ENCODE measurements at places on chromosomes 16 and 17. TPM values are rescaled to one million over a fixed set of nuclear protein-coding genes. Genes with fewer than 3 reads are reported as not detected.

GRCh38 chr17:61453566-61454380 lies 1.6 kb downstream of the TBX4 start:
- DNase-seq = no peak
- peak overlapping the region; percentile 50 for H3K4me3 ChIP-seq
- peaks cover 20% of the 10 kb centered on the region for H3K4me1 ChIP-seq
- peaks cover 11% of the 10 kb centered on the region for H3K36me3 ChIP-seq
- no peak overlapping the region for H3K27ac ChIP-seq

GRCh38 chr16:781346-782010 lies 6.7 kb downstream of the RPUSD1 start:
- peaks cover 3% of the 10 kb centered on the region for H3K4me1 ChIP-seq
- no peak overlapping the region for H3K4me3 ChIP-seq
- H3K36me3 ChIP-seq = no peaks in the 10 kb centered on the region
- no peak for DNase-seq

- H3K36me3 ChIP-seq = no peaks in the 10 kb centered on the region
- H3K4me1 ChIP-seq = no peaks in the 10 kb centered on the region
- H3K27me3 ChIP-seq = peaks cover 11% of the 10 kb centered on the region
- DNase-seq = no peak
- no peak overlapping the region for H3K4me3 ChIP-seq
- H3K27ac ChIP-seq = no peak overlapping the region
Measured at GRCh38 chr16:48676836-48677235, 66.9 kb upstream of the N4BP1 start.

DNA sequence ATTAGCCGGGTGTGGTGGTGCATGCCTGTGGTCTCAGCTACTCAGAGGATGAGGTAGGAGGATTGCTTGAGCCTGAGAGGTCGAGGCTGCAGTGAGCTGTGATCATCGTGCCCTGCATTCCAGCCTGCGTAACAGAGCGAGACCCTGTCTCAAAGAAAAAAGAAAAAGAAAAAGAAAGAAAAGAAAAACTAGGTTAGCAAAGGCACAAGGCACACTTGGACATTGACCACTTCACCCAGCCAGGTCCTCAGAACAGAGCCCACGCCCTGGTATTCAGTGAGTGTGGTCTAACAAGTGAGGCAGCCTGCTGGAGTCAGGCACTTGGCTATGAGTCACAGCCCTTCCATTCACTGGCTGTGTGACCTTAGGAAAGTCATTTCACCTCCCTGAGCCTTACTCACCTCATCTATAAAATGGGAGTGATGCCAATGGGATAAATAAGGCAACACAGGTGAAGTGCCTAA lies 10.4 kb downstream of the MILR1 start:
- H3K4me1 ChIP-seq = peaks cover 12% of the 10 kb centered on the region
- H3K27me3 ChIP-seq = peaks cover 2% of the 10 kb centered on the region
- H3K36me3 ChIP-seq = no peaks in the 10 kb centered on the region
- H3K4me3 ChIP-seq = no peak overlapping the region

Gene GDPD3
- 3.2 TPM for total RNA-seq

Gene ASB16
- not detected for total RNA-seq

All from chondrocyte (in vitro differentiated cells).